Hindlimb muscle (tissue), 1 donor: ENCODE measurements at places on chromosomes 2 and 18.

GRCh38 chr2:222927600-222927999 is 66.8 kb downstream of the ACSL3 start:
- no peak for DNase-seq

- no peak for DNase-seq
These were observed 69.2 kb downstream of the PRELID3A start for GRCh38 chr18:12476955-12477354.

- no peak for DNase-seq
These were observed 80.6 kb upstream of the VRK2 start for GRCh38 chr2:57965961-57966360.

DNA sequence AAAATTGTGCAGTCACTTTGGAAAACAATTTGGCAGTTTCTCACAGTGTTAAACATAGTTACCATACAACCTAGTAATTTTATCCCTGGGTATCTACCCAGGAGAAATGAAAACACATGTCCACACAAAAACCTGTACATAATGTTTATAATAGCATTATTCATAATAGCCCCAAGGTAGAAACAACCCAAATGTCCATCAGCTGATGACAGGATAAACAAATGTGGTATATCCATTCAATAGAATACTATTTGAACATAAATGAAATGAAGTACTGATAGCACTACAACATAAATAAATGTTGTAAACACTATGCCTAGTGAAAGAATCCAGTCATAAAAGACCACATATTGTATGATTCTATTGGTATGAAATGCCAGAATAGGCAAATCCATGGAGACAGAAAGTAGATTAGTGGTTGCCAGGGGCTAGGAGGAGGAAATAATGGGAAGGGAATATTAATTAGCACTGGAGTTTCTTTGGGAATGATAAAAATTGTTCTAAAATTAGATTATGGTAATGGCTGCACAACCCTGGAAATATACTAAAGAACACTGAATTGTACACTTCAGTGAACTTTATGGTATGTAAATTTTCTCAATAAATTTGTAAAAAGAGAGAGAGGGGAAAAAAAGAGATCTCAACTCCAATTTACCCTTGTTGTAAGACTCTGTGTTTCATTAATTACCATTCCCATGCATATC is 20.8 kb upstream of the VIT start:
- no peak for DNase-seq

GRCh38 chr2:180655393-180655792 is 325.0 kb upstream of the UBE2E3 start:
- DNase-seq: no peak

DNA sequence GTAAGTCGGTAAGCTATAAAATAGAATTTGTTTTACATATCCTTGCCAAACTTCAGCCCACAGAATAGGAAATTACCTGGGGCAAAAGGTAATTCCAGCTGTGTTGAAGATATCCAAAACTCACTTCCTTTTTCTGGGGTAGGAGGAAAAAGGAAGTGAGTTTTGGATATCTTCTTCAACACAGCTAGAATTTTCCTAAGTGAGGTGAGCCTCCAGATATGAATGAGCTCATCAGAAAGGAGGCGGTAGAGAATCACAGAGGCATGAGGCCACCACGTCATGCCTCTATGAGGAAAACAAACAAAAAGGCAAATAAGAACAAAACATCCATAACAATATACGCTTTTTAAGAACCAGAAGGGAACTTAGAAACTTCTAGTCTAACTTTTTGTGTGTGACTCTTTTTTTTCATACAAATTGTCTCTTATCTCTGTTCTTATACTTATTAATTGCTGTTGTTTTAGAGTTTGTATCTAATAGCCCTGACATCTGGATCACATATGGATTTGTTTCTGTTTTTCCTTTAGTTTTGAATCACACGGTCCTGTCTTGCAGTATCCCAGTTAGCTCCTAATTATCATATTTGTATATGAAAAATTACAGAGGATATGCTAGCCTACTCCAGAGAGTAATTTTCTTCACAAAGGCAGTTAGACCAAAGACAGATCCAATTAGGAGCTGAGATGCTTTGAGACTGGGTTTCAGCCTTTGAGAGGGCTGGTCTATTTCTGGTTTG is 104.5 kb downstream of the RBM43 start:
- DNase-seq: no peak

DNA sequence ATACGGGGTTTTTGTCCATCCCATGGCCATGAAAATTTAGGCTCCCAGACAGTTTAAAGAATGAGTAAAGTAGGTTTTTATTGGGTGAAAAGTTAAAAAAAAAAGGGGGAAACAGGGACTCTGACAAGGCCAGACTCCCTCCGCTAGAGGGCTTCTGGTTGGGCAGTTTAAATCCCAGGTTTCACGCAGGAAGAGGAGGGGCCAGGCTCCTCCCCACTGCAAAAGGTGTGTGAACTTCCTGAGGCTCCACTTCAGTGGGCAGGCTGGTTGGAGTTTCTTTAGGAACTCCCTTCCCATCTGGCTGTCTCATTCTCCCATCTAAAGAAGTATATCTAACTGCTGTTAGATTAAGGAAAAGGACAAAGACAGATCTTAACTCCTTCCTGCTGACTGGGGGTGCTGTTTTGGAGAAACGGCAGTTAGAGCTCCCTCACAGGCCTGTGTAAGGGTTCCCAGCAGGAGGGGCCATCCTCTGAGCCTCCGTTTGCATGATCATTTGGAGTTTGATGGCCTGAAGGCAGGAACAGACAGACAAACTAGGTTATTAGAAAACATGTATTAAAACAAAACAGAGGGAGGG is 1160.7 kb downstream of the CNTNAP5 start:
- no peak for DNase-seq

DNA sequence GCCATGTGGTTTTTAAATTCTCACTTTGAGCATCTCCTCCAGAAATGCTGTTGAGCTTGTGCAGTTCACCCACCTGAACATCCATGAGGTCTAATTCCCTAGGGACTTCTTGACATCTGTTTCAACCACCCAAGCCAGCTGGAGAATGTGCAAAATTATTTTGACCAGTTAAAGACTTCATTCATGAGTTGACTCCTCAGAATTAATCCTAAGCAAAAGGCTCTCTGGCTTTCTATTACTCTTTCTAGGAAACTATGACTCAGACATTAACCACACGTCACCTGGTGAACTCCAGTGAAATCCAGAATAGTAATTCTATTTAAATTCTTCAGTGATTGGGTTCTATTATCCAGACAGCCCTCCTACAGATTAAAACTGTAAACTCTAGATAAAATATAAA is 247.5 kb downstream of the NBAS start:
- peak; percentile 15 for DNase-seq

DNA sequence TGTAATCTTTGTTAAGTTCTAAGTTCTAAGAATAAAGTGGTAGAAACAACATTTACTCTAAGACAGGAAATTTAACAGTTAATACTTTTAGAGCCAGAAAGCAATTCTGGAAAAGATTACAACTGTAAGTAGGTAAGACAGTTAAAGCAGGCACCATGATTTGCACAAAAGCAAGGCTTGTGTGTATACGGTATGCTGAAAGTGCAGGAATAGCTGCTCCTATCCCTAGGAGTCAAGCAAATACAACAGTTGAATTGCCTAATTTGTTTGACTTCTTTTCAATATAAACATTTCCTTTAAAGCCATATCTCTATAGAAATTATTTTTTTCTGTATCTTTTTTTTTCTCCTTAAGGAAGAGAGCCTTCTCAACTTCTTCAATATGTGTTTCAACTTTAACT is 116.4 kb downstream of the KCNJ3 start:
- no peak for DNase-seq

DNA sequence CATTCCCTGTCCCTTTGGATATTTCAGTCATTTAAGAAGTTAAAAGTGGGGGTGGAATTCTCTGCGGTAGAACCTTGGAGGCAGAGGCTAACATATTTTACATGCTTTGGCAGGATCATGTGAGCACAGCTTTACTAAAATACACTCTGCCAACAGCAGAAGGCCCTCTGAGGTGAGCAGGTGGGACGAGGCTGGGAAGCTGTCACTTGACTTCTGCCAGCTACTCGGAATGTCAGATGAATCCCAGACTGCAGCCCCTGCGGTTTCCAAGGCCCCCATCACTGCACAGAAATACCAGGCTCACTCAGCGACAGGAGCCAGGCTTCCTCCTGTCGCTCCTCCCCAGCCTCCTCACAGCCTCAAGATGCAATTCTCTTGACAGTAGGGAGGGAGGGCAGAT is 220.9 kb upstream of the REV1 start:
- no peak for DNase-seq

GRCh38 chr2:134459706-134460406 is 206.0 kb downstream of the MGAT5 start:
- no peak for DNase-seq

DNA sequence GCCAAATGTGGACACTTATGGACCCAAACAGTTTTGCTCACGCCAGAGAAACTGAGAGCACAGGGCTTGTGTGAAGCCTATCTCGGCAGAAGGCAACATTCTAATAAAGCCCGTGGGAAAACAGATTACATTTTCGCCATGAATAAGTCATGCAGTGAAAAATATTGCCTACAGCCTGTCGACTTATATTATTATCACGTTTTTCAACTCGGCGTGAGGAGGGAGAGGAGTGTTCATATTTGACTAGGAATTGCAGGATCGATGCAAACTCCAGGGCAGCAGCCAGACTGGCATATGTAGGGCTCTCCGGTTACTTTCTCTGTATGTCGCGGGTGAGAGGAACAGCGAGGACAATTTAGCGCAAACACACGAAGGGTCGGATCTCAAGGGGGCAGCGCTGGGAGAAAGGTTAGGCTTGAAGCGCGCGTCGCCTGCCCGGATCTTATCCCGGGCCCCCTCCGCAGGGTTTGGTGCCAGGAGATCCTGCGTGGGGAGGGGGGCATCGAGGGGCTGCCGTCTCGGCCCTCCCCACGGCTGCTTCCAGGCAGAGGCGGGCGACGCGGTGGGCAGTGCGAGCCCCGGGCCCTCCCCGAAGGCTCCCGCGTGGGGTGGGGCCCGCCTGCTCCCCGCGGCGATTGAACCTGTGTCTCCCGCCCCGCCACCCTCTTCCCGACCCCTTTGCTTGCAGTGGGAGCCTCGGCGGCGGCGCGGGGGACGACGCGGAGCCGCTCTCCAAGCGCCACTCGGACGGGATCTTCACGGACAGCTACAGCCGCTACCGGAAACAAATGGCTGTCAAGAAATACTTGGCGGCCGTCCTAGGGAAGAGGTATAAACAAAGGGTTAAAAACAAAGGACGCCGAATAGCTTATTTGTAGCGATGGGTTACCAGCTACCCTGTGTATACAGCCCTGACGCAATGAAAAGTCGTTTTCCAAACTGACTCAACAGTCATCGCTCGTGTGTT is 4.4 kb downstream of the ADCYAP1 start:
- DNase-seq: no peak

- no peak for DNase-seq
These were observed 681.1 kb upstream of the FANCL start for GRCh38 chr2:58922245-58922644.

GRCh38 chr2:61671561-61672315 is 133.6 kb upstream of the XPO1 start:
- DNase-seq: no peak

GRCh38 chr2:30180226-30180625 is 33.4 kb downstream of the YPEL5 start:
- no peak for DNase-seq

GRCh38 chr2:145812165-145812554 is 1292.2 kb upstream of the ZEB2 start:
- DNase-seq: no peak

DNA sequence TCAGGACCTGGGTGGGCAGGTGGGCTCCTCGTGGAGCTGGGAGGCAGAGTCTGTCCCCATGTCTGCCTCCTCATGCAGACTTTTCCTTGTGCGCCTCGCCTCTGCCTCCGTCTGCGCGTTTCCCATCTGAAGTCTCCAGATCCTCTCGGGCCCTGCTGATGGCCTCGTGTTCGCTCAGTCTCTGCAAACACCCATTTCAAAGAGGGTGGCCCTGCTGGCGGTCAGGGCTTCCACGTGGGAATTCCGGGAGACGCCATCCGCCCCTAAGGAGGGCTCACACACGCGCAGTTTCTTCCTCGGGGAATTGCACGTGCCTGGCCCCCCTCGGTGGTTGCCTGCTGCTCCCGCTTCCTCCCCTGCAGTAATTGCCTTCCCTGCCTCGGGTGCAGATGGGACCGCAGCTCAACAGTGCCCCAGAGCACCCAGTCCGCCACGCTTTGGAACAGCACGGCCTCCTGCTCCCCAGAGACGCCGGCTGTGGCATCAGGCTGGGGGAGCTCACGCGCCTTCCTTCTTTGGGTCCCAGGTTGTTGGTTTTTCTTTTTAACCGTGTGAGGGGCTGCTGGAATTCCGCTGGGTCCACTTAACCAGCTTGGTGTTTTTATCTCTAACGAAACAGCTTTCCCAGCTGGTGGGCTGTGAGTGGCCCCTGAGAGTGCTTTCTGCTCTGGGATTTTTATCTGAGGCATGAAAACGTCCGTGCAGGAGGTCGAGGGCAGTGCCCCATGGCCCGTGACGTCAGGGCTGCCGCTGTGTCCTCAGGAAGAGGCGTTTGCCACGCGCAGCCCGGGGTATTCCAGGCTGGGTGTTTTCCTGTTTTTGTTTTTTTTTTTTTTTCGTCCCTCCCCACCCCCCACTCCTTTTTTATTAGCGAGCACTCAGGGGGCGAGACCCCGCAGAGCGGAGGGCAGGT is 16.1 kb downstream of the NFATC1 start:
- DNase-seq: no peak

GRCh38 chr2:30287190-30287840 is 56.0 kb downstream of the LBH start:
- DNase-seq: no peak

DNA sequence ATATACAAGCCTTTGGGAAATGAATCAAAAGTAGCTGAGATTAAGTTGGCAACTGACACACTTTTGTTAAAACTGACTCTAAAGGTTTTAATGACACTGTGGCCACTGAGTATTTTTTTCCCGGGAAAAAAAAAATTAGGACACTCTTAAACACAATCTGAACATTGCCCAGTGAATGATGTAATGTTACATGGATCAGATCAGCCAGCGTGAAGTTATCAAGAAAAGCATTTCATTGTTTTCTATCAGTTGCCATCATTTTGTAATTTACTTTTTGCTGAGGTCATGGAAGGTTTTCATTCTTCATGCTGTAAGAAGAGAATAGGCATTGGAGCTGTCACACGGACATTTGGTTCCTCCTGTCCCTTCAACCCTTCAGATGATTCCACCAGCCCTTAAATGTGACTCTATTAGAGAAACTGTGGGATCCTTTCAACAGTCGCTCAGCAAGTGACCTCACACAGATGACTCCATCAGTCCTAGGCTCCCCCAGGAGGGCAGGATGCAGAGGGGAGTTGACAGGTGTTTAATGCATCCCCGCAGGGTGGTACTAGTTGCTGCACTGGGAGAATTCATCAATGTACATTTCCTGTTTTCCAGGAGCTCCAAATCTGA is 164.2 kb downstream of the MGAT5 start:
- DNase-seq: no peak

DNA sequence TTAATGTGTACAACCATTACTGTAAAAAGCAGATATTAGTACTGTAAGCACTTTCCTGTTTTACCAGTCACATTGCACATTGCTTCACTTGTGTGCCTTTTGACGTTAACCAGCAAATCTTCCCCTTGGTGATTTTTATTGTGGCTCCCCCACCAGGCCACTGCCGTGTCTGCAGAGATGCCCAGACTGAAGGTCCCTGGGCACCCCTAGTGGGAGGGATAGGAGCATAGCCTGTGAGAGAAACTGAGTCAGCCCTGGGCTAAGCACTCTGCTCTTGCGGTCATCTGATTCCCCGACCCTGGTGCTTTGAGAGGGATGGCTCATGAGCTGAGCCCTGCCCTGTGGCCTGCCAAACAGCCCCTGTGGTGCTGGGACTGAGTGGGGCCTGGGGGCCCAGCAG is 73.4 kb downstream of the INPP4A start:
- no peak for DNase-seq

- DNase-seq: no peak
These were observed 12.5 kb downstream of the KCNIP3 start for GRCh38 chr2:95309599-95309998.

GRCh38 chr2:110674620-110675555 is 3.0 kb downstream of the BUB1 start:
- no peak for DNase-seq
